HepG2 (cell line): ENCODE measurements at places on chromosomes 4 and X.

DNA sequence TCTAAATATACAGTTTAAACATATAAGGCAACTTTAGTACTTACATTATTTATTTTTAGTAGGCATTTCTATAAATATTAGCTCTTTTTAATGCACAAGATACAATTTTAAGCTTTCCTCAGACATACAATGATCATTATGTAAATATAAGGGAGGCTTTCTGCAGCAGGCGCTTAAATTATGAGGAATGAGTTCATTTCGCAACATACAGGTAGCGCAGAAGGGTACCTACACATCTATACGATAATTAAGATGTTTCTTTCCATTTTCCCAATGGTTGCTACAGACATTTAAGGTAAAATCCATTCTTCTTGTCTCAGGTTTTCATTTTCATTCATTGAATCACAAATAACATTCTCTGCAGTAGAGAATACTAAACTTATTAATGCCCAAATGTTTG is 1.2 kb downstream of the AASDH start:
- DNase-seq = no peak

DNA sequence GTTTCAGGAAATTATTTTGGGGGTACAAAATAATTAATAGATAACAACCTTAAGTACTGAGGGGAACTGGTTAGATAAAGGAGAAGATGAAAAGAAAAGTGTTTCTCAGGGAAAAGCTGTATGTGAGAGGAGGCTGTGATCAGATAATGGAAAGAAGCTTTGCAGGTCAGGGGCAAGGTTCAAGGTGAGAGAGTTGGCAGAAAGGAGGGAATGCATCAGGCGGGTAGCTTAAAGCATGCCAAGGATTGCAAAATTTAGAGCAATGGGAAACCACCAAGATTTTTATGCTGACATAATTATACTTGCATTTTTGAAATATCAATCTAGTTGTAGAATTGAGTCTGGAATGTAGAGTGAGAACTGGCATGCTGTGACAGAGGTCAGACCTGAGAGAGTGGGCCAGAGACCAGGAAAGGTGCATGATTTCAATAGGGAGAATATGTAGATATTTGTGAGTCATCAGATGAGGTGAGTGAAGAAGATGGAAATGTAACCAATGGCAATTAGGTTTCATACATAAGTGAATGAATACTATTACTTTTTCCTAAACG is 508.7 kb downstream of the TRIML1 start:
- DNase-seq = no peak

GRCh38 chr4:169220854-169221411 is 49.8 kb downstream of the SH3RF1 start:
- no peak for DNase-seq

DNA sequence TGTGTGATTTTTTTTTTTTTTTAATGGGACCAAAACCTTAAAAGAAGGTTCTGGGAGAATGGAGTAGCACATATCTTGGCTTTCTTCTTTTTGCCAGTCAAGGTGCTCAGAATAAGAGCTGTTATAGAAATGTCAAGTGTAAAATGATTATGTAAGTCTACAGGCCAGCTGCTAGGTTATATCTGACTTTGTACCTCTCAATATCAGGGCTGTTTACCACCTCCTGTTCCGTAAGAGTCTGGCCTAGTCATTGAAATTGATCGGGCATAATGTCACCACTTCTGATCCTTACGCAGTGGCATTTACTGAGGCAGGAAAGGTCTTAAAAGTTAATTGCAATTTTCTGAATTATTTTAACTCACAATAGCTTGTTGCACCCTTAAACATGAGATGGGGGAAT is 41.1 kb downstream of the LIMCH1 start:
- DNase-seq = no peak

DNA sequence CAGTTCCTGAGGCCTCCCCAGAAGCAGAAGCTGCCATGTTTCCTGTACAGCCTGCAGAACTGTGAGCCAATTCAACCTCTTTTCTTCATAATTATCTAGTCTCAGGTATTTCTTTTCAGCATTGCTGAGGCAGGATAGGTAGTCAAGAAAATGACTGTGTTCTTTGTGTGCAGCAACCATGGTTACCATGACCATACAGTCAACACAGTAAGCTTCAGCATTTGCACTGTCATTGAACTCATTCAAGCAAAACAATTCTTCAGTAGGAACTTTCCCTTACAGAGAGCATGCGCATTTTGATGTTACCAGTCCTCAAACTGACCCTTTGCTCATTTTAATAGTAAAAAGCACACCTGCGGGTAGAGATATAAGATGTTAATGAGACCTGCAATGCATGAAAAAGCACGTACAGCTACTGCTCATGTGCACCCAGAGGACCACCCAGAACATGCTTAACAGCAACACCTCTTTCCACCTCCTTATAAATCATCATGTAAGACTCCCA is 180.8 kb downstream of the PRKX start:
- DNase-seq = no peak

DNA sequence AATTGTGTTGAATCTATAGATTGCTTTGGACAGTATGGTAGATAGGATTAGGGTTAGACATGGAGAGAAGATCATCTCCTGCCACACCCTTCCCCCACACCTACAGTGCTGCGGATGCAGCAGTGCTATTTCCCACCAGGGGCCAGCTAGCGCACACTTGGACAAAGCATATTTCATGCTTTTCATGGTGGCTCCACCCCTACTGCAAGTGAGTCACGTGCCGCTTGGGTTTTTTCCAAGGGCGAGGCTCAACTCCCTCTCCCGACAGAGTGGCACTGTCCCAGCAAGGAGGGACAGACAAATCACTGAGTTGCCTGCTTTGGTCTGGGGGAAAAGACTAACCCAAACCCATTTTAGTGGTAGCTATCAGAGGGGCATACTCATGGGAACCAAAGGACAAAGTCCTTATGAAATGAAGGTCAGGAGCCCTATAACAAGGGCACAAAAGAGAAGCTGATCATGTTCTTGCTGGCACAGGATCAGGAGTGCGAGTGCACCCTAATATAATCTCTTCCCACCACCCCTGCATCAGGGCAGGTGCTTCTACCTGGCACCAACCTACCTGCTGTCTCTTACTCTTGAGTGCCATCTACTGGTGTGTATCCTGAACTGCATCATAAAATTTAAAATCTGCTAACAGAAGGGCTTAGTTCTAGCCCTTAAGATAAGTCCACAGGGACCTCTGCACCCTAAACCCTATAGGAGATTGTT is 55.1 kb upstream of the PGAM4 start:
- DNase-seq = peak; percentile 45

DNA sequence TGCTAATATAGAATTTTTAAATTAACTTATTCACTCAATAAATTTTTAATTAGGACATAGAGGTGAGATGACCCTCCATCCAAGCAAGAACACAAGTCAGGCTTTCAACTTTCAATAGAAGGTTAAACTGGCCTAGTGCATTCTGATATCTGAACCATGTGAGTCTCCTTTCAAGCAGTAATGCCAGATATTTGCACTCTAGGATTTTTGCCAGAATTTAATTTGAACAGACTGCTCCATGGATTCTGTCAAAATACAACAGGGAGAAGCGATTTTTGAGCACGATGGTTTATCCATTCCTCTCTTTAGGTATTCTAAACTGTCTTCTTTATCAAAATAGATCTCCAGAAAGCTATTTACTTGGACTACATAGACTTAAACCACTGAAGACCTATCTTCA is 72.0 kb upstream of the DCLK2 start:
- no peak for DNase-seq

GRCh38 chrX:139766545-139766983 is 58.6 kb upstream of the MCF2 start:
- no peak for DNase-seq

DNA sequence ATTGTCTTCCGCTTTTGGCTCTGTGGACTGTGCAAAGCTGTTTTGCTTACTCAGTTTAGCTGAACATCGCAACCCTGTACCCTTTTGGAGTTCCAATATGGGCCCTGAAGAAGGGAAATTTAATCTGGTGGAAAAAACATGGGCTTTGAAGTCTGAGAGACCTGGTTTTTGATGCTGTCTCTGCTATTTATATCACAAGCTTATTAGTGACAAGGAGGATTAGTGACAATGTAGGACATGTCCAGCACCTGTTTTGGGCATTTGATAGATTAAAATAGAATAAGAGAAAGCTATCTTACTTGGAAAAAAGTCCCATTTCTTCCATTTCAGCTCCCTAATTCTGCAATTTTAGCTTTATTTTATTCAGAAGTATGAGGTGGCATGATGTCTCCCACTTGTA is 417.3 kb downstream of the SPRY1 start:
- no peak for DNase-seq

DNA sequence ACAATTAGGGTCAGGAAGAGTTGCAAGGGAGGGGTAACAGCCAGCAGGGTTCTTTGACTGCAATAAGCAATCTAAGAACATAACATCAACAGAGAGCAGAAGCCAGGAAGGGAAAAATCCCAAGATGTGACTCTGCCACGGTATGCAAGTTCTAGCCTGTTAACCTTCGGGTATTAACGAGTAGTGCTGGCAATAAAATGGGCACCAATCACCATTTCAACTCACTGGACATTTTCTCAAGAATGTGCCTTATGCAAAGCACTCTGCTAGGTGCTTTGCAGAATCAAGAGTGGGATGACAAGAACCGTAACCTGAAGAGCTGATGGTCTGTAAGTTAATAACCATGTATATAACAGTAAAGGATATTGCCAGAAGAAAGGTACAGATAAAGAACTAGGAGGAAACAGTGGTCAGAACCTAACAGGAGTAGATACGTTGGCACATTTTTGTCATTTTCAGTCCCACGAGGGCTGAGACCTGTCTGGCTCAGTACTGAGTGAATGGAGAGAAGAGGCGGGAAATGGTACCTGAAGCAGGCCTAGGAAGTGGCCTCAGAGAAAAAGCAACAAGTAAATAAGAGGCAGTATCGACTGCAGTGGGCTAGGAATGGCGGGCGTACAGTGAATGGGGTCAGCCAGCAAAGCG is 2.7 kb downstream of the ELOVL6 start:
- no peak for DNase-seq

DNA sequence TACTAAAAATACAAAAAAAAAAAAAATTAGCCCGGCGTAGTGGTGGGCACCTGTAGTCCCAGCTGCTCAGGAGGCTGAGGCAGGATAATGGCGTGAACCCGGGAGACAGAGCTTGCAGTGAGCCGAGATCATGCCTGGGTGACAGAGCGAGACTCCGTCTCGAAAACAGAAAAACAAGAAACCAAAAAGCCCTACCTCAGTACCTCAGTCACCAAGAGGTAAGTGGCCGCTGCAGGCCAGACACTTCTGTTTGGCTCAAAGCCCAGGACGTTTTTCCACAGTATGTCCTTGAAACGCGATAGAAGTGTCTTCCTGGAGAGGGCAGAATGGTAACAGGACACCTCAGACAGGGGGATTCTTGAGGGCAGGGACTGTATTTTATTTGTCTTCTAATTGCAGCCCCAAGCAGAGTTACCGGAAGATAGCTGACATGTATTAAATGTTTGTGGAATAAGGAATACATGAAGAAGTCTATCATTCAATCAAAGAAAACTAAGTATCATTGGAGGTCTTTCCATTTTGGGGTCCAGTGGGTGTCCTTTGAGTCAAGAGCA is 63.6 kb downstream of the CLNK start:
- DNase-seq = no peak

DNA sequence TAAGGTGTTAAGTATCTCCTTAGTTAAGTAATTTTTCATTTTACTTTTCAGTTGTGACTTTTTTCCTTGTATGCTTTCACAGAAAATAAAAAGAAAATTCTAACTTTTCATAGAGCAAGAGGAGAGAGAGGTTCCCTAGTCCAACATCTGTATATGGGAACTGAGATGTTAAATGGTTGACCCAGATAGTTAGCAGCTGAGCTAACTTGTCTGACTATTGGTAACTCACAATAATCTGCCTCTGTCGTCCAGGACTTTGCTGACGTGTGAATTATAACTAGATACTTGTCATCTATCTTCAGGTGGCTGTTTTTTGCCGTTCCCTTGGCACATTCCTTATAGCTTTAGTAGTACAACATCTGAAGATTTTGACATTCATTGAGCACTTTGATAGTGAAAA is 29.9 kb downstream of the TBC1D19 start:
- no peak for DNase-seq

- peak; percentile 22 for DNase-seq
Measured at GRCh38 chr4:163544407-163545038, 50.0 kb downstream of the TMA16 start.
